ENCODE measurements at places on chromosomes 6 and 20. TPM values are rescaled to one million over a fixed set of nuclear protein-coding genes. Genes with fewer than 3 reads are reported as not detected.

Gene TDRD6
- total RNA-seq: 0.34 TPM

Gene LY86
- 11.1 TPM for total RNA-seq

Gene SCAND1
- 62.1 TPM for total RNA-seq

Gene CGAS
- 11.8 TPM for total RNA-seq

Gene SNTA1
- total RNA-seq: 7.8 TPM
